ENCODE measurements at places on chromosomes 13 and 19.

DNA sequence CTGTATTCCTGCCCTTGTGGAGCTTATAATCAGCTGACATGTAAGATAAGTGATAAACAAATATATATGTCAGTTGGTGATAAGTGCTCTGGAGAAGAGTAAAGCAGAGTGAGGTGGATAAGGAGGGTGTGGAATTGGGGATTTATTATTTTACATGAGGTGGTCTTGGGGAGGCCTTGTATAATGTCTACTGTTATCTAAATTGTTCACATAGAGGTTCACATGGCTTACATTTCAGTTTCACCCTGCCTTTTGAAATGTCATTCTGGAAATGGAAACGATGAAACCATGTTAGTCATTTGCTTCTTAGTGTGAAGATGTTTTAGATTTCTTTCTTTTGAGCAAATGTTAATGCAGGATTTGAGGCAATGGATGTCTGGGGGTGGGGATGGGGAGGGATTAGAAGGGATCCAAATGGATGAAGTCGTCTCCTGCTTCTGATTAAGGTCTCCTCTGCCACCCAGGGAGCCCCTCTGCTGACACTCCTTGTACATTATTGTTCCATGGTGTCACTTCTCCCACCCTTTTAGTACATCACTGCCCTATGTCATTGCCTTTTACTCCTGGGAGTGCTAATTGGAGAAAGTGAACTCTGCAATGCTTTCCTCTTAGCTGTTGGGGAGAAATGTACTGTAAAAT, 14.0 kb downstream of the B3GLCT start:
- DNase-seq = no peak

- DNase-seq = no peak
Observed at GRCh38 chr13:44311011-44311780, 62.4 kb upstream of the SERP2 start.

DNA sequence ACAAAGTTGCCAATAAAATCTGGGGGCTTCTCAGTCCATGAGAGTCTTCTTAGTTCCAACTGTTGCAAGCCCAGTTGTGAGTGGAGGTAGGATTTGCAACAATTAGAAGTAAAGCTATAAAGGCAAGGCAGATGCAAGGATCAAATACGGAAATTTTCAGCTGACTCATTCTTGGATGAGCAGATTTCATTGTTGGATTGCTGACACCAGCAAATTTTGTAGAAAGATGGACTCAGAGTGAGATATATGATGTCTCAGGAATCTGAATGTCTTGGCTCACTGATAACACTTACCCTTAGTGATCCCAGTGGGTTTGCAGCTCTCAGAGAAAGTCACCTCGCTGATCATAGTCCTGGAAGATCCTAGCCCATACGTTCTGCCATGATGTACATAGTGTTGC, 209.0 kb downstream of the GPC6 start:
- no peak for DNase-seq

GRCh38 chr13:74871369-74872070, 610.4 kb downstream of the TBC1D4 start:
- no peak for DNase-seq

- DNase-seq = no peak
Observed at GRCh38 chr13:37701306-37701705, 102.7 kb upstream of the POSTN start.

DNA sequence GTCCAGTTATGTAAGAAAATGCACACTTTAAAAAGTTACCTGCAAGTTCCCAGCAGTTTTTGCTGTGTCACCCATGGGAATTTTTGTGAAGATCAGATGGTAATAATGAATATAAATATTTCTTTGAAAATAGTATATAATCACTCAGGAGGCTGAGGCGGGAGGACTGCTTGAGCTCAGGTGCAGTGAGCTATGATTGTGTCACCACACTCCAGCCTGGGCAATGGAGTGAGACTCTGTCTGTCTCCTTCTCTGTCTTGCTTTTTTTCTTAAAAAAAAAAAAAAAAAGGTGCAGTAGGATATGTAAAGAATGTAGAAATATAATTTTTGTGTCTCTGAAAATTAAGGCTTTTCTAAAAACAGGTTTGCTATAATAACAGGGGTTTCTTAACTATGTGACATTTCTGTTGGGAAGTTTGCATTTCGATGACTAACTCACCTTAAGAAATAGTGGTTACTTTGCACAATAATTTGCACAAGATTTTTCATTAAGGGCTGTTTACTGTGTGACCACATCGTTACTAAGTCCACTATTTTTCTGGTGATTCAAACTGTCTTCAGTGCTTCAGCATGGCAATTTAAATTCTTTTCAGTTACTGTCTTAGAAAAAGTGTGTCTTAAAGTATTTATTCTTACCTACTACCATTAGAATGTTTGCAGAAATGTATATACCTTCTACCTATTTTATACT, 37.3 kb downstream of the DNAJC3 start:
- peak; percentile 87 for DNase-seq

- DNase-seq = peak; percentile 60
Observed at GRCh38 chr19:582497-583197, 7.0 kb upstream of the HCN2 start.

DNA sequence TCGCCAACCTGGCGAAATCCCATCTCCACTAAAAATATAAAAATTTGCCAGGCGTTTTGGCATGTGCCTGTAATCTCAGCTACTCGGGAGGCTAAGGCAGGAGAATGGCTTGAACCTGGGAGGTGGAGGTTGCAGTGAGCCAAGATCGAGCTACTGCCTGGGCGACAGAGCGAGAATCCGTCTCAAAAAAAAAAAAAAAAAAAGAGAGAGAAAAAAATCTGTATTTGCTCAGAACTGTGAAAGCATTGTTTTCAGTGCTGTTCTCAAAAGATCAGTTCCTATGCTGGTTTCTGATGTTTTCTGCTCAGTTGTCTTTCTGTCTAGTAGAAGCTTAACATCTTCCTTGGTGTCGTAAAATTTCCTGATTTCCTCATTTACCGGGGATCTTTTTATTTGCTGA, 2.5 kb downstream of the SF3A2 start:
- DNase-seq = peak; percentile 57

DNA sequence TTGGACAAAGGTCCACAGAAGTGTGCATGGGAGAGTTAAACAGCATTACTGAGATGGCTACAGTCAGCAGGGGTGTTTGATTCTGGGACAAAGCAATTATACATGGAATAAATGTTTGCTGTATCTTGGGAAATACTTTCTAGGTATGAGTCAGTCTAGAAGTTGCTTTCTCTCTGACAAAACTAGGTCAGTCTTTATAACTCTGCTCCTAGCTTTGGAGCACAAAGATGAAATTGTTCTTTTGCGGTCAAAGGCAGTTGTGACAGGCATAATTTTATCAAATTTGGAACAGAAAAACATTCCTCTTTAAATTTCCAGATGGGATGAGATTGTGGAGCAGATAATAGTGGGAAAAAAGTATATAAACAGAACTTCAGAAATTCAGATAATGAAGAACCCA, 1045.4 kb upstream of the MIR17HG start:
- DNase-seq = no peak

DNA sequence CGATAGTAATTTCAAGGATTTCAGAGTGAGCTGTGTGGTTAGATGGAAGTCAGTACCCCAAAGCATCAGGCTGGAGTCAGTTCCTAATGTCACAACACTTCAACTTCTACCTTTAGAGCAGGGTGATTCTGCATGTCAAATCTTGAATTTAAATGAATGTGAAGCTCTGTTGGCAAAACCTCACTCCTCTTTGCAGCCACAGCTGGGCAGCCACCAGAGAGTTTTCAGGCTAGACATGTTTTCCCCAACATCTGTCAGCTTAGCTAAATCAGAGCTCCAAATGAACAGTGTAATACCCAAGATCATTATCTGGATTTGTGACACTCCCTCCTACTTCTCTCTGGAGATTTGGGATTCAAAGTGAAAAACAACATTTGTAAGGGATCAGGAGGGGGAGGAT, 33.7 kb upstream of the OLFM4 start:
- DNase-seq = no peak

DNA sequence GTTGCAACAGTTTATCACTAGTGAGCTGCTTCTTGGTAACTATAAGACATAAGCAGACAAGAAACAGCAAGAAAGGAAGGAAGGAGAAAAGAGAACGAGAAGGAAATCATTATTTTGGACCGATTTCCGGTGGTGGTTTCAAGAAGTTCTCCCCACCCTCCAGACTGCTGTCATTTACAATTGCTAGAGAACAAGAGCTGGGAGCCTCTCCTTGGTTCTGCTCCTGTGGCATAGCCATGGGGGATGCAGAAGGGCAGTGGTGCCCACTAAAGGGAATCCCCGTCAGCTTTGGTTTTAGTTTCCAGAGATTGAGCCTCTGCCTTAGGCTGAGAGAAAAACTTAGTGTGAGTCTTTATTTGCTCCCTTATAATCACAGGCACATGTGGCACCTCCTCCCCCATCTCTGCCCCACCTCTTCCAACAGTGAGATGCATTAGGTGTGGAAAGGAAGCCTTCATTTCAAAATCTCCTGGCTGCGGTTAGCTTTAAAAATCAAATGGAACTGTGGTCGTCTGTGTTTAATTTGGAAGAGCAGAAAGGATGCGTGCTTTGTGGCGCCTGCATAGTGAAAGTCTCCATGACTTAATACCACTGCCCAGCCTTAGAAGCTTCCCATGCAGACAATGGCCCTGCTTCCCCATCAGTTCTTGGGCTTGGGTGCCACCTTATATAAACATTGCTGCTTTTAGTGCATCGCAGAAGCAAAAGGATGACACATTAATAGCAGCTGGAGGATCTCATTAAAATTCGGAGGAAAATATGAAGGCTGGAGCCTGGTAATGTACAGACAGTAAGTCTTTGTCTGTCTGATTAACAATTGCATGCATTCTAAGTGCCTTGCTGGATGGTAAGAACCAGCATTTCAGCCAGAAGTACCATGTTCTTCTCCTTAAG, 25.0 kb downstream of the LRCH1 start:
- peak; percentile 55 for DNase-seq

- no peak for DNase-seq
Observed at GRCh38 chr13:49164712-49165111, 55.4 kb upstream of the MLNR start.

DNA sequence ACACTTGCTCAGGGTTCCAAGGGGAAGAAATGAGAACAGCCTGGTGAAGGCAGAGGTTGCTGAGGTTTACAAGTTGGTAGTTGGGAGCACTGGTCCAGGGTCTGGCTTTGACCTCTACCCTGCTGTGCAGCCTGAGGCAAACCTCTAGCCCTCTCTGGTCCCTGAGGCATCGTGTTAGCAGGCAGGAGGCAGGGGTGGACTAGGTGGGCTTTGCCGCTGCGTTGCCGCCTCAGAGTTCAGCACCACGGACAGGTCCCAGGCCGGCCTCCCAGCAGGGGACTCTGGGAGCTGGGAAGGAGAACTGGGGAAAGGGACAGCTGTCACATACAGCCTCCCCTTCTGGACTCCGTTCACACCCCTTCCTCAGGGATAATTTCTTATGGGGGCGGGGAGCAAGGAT, 3.1 kb downstream of the NCAN start:
- DNase-seq = peak; percentile 71

GRCh38 chr19:46491975-46492682, 3.5 kb downstream of the PNMA8B start:
- DNase-seq = no peak

DNA sequence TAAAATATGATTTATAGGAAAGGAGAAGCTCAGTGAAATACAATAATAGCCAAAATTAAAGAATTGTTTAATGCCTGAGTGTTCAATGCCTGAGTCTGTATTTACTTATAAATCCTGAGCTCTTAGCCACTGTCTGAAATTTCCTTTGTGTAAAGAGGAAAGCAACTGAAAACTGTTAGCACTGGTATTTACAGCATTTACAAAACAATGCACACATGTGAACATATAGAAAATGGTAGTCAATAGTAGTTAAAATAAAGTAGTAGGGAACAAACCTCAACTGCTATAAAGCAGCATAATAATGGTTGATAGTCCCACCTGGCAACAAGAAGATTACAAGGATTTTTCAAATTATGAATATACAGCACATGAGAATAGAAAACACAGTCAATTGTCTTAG, 1137.1 kb upstream of the ATXN8OS start:
- no peak for DNase-seq

DNA sequence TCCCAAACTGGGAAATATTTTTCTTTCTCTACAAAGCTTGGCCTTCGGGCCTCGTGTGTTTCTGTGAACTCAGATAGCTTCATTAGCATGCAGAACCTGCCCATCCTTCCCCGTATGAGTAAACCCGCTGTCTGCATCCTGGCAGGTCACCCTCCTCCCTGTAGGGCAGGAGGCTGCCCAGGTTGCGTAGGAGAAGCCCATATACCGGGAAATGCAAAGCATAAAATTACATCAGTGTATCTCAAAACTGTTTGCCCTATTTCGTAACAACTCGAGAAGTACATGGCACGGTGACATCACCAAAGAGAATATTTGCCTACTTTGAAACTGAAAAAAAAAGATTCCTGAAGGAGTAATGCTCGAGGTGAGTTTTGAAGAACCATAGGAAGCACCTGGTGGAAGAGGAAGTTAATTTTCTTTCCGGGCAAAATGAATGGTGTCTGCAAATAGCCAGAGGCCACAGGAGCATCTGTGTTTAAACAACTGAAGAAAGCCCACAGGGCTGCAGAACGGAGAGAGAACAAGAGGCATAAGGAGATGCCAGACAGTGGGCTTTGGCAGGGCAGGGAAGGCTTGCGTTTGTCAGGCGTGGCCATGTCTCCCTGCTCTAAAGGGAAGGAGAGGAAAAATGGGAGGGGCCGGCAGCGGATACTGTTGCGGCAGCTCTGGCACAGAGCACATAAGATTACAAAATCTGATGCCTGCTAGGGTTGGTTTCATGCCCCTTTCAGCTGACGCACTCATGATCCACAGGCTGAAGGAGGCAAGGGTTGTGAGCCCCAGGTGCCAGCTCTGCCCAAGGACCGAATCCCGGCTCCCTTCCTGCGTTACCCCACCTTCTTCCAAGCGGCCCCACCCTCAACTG, 81.4 kb downstream of the IRS2 start:
- DNase-seq = peak; percentile 69

DNA sequence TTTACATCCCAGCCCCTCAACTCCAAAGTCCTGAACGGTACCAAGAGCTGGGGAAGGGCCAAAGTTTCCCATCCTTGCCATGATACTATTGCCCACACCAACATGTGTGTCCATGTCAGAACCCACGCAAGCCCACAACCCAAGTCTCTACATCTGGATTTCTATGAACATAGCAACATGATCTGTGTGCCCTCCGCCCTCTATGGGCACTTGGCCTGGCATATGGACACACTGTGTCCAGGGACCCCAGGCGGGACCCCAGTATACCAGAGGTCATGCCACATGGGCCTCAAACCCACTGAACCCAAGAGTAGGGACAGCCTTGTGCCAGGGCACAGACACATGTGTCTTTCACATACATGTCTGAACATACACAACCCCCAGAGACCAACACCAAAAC, 2.0 kb downstream of the LRFN1 start:
- no peak for DNase-seq

DNA sequence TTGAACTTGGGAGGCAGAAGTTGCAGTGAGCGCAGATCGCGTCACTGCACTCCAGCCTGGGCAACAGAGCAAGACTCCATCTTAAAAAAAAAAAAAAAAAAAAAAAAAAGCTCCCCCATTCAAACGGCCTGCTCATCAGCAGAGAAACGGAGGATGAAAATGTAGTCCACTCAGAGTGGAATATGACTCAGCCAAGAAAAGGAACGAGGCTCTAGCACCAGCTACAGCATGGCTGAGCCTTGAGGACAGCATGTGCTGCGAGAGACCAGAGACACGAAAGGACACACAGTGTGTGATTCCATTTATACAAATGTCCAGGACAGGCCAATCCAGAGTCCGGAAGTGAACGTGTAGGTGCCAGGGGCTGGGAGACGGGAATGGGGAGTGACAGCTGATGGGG, 18.1 kb upstream of the MIER2 start:
- no peak for DNase-seq

Measured in suppressor macrophage treated with lipopolysaccharide for 1 hour (primary cell).